ENCODE measurements at places on chromosomes 3 and 15.

GRCh38 chr15:44035781-44036699 is 159.0 kb downstream of the FRMD5 start:
- no peak for DNase-seq

- DNase-seq, result no peak
Observed at GRCh38 chr15:92158426-92158825, 235.3 kb upstream of the ST8SIA2 start.

- DNase-seq, result no peak
Observed at GRCh38 chr3:70620367-70620766, 307.9 kb upstream of the MDFIC2 start.

- no peak for DNase-seq
Observed at GRCh38 chr3:49296781-49297411, 19.9 kb upstream of the C3orf62 start.

- DNase-seq, result no peak
Observed at GRCh38 chr15:81492969-81493645, 119.1 kb upstream of the TMC3 start.

GRCh38 chr3:24270744-24271143 is 223.9 kb downstream of the THRB start:
- no peak for DNase-seq

- no peak for DNase-seq
Observed at GRCh38 chr15:63441266-63441665, 59.6 kb upstream of the CA12 start.

DNA sequence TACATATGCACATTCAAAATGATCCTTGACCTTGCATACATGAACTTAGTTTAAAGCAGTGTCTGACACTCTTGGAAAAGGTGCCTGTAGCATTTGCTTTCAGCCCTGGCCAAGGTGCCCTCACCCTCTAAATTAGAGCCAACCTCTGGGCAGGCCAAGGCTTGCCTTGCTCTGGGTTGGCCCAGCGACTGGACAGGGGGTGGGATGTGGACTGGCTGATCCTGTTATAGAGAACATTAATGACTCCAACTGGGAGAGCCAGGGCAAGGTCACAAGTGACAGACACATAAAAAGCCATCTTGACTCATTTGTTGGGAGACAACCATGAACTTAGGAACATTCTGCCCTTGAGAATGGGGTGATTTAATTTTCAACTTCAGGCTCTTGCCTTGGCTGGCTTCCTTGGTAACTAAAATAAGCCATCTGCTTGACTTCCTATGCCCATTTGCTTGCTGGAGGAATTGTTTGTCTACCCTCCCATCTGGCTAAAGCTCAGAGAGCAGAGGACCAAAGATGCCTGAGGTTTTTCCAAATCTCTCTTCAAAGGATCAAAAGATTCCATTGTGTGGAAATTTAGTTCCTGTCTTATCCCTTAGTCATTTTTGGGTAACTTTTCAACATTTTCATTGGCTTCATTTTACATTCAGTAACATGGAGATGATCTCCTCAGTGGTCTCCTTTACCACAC is 403.7 kb downstream of the SOX2 start:
- no peak for DNase-seq

DNA sequence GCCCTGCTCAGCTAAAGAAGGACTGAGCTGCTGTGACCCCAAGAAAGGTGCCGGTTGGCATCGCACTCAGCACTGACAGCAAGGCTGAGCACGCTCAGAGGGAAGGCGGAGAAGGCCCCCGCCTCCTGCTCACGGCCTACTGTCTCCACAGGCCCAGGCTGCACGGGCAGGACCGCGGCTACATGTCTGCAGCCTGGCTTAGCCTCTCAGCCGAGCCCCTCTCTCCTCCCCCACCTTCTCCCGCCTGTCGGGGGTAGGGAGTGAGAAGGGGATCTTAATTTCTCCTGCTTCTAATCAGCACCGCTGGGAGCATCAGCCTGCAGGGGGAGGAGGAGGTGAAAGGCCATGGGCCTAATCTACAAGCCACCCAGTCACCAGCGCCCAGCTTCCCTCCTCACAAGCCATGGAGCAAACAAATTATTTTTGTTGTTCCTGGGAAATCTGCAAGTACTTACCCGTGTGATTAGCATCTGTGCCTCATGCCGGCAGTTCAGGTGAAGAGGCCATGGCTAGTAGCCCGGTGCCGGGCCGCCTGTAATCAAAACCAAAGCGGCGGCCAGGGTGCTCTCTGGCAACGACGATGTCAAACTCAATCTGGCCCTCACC is 68.1 kb downstream of the EPHB3 start:
- no peak for DNase-seq

DNA sequence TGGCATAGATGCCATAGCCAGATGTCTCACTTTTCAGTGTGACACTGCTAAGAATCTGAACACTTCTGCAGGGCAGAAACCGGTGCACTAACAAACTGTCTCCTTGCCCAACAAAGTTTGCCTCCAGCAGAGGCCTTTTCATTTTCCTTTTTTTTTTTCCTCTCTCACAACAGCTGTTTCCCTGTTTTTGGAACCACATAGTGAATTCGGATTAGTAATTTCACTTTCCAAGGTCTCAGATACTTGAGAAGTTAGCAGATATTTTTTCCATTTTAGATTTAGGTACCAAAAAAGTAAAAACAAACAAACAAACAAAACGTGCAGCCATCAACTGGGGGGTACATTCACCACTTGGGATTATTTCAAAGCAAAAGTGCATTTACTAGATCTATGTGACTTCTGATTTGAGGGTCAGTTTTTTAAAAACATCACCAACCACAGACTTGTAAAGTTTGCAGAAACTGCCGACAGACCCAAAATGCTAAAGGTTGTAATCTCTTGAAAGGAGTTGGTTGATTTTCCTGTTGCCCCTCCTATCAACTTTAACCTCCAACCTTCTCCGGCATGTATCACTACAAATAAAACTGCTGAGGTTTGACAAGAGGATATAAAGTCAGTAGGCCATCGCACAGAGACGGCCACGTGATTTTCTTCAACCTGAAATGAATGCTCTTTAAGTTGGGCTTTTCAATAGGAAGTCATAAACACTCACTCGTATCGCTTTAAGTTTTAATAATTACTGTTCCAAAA is 169.1 kb downstream of the CDIN1 start:
- DNase-seq, result no peak

DNA sequence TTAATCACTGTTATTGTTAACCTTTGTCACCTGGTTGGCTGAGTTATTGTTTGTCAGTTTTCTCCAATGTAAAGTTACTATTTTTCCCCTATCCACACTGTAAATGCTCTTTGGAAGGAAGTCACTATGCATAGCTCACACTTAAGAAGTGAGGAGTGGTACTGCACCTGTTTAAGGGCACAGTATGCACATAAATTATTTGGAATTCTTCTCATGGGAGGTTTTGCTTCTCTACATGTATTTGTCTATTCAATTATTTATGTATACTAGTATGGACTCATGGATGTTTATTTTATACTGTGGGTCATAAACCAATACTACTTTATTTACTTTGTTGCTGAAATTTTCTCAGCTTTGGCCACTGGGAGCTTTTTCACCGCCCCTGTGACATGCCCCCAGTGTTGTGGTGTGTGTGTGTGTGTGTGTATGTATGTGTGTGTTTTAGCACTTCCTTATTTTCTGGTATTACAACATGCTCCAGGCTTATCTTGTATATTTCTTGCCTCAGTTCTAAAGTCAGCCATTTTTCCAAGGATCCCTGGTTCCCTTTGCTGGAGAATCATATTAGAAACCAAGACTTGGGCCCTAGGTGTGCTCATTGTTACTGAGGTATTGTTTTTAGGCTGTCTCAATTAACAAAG is 290.5 kb downstream of the KBTBD8 start:
- DNase-seq, result no peak

- no peak for DNase-seq
Observed at GRCh38 chr3:130850044-130850797, 43.7 kb upstream of the ATP2C1 start.

DNA sequence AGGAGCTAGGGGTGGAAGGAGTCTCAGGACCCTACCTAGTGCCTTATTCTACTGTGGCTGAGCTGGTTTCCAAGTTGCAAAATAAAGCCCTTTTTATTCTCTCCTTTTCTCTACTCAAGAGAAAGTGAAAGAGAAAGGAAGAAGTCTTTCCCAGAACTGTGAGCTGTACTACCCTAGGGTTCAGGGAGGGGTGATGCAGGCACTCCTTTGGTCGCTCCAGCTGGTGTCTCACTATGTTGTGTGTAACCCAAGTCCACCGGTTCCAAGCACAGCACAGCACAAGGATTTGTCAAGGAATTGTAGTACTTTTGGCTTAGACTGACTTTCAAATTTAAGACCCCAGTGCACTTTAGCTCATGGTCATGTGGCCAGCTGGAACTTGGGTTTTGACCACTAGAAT is 1721.7 kb downstream of the OTOL1 start:
- no peak for DNase-seq

DNA sequence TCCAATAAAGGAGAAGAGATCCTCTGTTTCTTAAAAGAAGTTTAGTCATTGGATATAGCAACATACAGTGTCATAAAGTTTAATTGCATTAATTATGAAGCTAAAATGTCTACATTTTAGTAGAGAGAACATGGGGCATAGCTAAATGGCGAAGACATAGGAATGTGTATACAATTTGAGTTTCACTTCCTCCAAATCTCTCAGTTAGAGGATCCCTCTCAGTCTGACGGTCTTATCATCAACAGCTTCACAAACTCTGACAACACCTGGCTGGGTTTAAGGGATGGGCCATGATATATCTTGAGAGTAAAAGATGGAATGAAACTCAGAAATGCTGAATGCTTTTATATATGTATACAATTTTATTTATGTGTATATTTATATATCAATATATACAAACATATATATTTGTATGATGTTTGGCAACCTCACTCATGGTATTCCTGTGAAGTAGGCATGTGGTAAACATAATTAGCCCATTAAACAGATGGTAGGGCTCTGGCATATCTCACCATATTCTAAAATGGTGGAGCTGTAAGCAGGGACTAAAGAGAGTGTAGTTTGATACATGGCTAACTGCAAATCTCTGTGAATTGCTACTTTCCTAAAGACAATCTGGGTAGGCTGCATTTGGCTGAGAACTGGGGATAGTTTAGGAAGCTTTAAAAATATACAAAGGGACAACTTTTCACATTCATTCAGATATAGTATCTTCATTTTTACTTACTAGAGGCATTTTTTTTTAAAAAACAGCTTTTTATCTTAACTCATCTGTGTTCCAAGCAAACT is 111.6 kb downstream of the TIGIT start:
- DNase-seq, result no peak

DNA sequence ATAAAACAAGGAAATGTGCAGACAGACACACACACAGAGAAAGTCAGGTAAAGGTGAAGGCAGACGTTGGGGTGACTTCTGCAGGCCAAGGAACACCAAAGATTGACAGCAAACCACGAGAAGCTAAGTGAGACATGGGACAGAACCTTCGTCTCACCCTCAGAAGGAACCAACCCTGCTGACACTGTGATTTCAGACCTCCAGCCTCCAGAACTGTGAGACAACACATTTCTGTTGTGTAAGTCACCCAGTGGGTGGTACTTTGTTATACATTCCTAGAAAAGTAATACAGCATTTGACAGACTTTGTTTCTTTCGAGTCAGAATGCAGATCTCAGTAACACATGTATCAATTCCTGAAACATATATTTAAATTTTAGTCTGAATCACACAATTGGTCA is 7.1 kb downstream of the WDR72 start:
- no peak for DNase-seq

- peak; percentile 83 for DNase-seq
Observed at GRCh38 chr15:76311100-76311953, at the start of gene ETFA. Gene ETFA (minus strand): TSS chr15:76311469. CDS start chr15:76311388, 81 bp downstream.

- no peak for DNase-seq
Observed at GRCh38 chr15:99511866-99512661, 53.7 kb upstream of the MEF2A start.

- DNase-seq, result no peak
Observed at GRCh38 chr15:31390777-31391486, 64.3 kb downstream of the KLF13 start.

DNA sequence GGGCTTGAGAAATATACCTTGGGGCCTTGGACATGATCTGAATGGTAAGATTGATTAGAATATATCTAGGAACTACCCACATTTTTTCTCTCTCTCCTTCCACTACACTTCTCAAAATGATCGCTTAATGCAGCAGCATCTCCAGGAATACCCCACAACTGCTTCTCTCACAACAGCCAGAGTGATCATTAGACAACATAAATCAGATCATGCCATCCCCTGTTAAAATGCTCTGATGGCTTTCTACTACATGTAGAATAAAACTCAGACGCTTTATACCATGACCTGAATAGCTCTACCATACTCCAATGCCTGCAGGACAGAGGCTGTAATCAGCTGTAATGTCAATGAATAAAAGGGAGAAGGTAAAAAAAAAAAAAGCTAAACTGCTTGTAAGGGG is 451.4 kb downstream of the MECOM start:
- DNase-seq, result no peak

- DNase-seq, result no peak
Observed at GRCh38 chr15:89785774-89786140, 9.6 kb downstream of the MESP2 start.

DNA sequence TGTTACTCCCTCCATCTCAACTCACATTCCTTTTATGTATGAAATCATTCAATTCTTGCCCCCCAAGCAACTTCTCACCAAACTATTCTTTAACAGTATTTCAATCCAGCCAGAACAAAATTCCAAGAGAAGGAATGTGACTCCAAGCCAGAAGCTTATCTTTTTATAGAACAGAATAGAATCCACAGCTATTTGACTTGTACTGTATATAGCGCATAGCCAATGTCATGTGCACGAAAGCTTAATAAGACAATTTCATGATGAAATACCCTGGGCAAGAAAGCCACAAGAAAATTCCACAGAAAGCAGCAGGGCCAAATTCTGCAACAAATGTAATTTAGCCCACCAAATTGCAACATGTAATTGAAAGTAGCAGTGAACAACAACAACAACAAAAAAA is 127.6 kb upstream of the UBE2E2 start:
- DNase-seq, result no peak

DNA sequence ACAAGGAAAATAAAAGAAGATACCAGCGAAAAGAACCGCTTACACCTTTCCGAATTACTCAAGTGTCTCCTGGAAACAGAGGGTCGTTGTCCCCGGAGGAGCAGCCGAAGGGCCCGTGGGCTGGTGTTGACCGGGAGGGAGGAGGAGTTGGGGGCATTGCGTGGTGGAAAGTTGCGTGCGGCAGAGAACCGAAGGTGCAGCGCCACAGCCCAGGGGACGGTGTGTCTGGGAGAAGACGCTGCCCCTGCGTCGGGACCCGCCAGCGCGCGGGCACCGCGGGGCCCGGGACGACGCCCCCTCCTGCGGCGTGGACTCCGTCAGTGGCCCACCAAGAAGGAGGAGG is 325 bp downstream of the ALCAM start:
- DNase-seq, result no peak

- DNase-seq, result no peak
Observed at GRCh38 chr3:70861234-70861633, 548.8 kb upstream of the MDFIC2 start.

Data from H54 (cell line).